Stimulated activated CD4-positive, alpha-beta T cell treated with anti-CD3 and anti-CD28 coated beads, Interleukin-4, amount 100 ng/mL, for 48 hours (primary cell): ENCODE measurements at places on chromosomes 4 and X.

DNA sequence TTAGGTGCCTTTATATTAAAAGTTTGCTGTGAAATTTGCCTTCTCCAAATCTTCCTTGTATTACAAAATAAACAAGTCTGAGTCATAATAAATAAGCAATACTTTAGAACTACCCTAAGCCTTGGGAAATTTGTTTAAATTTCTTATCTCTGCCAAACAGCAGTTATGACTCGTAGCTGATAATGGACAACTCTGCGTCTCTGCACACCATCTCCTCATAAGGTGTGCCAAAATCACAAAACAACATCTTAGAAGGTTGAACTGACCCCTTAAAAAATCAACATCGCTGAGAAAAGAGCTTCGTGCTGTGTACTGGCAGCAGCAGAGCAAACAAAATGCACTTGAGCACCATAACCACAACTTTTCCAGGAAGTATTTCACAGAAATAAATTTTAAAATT, 22.0 kb downstream of the OR13H1 start:
- no peak for DNase-seq

- no peak for DNase-seq
Measured at GRCh38 chr4:150990993-150991392, 24.1 kb downstream of the LRBA start.

- DNase-seq = no peak
Measured at GRCh38 chr4:87783781-87784180, 15.6 kb upstream of the IBSP start.

GRCh38 chr4:151690876-151691275, 69.9 kb downstream of the GATB start:
- no peak for DNase-seq

- no peak for DNase-seq
Measured at GRCh38 chr4:76725039-76725438, 172.9 kb downstream of the SOWAHB start.

GRCh38 chr4:17933126-17933525, 88.4 kb downstream of the LCORL start:
- DNase-seq = no peak

GRCh38 chrX:154840856-154841255, 6.4 kb upstream of the SMIM9 start:
- no peak for DNase-seq

DNA sequence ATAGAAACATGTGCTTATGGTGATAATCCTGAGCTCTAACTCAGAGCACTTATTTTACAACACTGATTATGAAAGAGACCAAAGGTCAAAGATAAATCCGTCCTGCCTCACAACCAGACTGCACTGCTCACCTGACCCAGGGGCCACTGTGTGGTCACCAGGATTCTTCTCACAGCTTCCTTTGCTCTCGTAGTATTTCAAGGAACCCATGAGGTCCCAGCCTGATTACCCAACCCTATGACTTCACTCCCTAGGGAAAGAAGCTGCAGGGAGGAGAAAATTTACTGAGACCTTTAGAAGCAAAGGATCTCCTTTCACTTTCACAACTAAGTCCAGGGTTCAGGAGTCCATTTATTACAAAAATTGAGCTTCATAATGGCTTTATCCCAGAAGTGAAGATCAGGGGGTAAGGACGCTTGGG, 9.6 kb downstream of the SLC25A5 start:
- no peak for DNase-seq

- no peak for DNase-seq
Measured at GRCh38 chrX:123822965-123823364, 36.9 kb upstream of the XIAP start.

DNA sequence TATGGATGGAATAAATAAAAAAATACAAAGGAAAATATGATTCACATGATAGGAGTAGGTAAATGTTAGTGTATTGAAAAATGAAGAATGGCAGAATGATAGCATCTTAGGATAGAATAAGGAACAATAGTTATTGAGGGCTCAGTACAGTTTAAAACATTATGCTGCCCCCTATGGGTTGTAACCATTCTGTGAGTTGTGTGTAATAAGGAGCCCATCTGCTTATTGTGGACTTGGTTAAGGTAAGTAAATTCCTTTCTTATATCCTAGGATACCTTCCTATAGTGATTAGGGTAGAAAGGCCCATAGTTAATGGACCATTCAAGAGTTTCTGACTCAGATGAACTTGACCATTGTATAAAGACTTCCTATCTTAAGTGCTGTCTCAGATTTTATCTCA, 195.8 kb downstream of the PDHA2 start:
- DNase-seq = no peak

DNA sequence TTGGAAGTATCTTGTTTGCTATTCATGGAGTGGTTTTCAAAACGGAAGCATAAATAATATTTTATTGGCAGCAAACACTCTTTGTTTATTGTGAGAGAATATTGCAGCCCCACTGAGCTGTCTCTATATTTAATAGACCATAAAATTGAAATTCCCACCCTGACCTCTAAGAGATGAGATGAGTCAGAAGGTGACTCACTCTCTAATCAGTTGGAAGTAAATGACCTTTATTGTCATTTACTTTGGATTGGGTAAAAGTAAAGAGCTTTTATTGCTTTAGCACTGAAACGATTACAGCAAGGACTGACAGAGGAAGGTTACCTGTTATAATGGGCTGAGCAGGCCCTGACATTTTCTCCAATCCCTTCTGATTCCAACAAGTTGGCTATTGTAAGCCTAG, 55.0 kb downstream of the SYTL5 start:
- no peak for DNase-seq

DNA sequence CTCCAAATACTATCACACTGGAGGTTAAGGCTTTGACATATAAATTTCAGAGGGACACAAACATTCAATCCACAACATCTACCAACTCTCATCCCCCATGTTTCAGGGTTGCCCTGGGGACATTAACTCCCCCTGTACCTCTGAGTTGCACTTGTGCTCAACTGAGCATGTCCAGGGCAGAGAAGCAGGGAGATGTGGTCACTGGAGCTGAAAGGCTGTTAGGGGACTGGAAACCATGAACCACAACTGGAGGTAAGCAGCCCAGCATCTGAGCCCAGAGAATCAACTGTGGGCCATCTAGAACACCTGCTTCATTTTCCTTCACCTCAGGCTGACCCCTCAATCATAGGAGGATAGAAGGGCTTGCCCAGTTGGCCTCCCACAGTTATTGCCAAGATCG, 641.1 kb downstream of the MID1IP1 start:
- DNase-seq = no peak

DNA sequence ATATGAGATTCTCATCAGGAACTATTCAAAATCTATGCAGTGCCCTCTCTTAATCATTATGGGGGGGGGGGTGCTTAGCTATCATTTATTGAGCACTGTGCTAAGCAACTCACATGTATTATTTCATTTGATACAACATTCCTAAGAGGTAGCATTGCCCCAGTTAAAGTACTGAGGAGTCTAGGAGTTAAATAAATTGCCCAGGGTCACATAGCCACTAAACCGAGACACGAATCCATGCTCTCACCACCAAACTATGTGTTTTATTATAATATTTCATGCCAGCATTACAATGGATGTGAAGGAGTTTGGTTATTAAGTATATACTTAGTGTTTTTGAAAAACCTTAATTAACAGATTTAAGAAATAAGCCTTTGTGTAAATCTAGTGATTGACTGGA, 131.4 kb downstream of the CBR4 start:
- DNase-seq = no peak

- DNase-seq = no peak
Measured at GRCh38 chrX:38770152-38770551, 31.1 kb upstream of the MID1IP1 start.

DNA sequence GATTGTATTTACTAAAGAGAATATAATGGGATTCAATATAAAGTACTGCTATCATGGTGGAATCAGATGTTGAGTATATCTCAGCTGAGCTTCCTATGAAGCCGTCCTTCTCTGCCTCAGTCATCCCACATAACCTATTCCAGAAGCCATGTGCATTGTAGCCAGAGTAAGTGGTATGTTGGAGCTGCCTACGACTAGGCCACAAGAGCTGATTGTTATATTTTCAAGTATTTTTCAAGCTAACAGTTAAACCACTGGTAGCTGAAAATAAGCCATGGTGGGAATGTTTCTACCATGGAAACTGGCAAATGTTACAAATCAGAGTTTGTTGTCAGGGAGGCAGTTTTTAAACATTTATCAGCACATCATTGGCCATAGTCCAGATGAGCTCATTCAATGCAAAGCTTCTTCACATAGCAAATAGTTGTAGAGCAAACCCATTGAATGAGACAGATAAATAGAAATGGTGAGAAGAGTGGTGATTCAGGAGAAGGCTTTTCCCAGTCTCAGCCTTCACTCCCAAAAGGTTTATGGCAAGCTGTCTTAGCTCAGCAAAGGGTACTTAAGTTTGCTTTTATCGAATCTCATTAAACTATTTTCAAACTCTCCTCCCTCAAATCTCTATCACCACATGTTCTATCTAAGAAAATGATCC, 436.4 kb downstream of the PCDH19 start:
- DNase-seq = no peak

DNA sequence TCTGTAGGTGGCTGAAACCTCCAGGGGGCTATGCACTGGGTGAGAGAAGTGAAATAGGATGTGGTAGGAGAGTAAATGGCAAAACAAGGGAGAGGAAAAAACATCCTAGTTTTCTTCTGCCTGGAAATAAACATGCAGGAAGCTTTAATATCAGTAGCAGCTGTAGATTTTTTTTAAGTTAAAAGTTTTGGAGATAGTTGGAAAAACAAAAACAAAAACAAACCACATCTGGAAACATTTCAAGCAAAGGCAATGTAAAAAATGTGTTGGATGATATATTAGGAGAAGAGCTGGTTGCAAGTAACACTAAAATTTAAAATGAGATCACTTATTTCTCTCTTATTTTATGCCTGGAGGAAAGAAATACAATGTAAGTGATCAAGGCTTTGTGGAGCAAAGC, 388.0 kb downstream of the SPRY1 start:
- DNase-seq = no peak

DNA sequence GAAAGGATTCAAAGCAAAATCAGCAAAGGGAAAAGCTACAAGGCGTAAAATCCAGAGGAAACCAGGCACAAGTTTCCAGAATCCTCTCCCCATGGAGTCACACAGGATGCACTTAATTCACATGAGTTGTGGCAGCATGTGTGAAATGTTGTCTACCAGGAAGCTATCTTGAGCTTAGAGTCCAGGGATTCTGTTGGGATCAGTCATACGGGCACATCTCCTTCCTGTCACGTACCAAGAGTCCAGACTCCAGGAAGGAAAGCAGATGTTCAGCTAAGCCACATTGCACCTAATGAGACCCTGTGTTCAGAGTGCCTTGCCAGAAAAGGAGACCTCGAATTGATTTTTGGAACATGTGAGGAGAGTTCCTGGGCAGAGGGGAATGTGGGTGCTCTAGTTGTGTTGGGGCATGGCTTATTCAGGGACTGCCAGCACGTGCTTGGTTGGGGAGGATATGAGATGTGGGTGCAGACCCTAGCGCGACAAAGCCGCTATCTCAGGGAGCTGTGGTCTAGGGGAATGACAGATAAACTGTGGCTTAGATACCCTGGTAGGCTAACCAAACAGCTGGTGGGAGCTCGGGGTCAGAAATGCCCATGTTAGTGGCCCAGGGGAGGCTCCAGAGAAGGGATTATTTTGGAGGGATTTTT, 70.0 kb downstream of the EVC start:
- DNase-seq = no peak

GRCh38 chr4:123583043-123583442, 186.4 kb downstream of the SPRY1 start:
- no peak for DNase-seq

- no peak for DNase-seq
Measured at GRCh38 chr4:123599920-123600810, 203.6 kb downstream of the SPRY1 start.

DNA sequence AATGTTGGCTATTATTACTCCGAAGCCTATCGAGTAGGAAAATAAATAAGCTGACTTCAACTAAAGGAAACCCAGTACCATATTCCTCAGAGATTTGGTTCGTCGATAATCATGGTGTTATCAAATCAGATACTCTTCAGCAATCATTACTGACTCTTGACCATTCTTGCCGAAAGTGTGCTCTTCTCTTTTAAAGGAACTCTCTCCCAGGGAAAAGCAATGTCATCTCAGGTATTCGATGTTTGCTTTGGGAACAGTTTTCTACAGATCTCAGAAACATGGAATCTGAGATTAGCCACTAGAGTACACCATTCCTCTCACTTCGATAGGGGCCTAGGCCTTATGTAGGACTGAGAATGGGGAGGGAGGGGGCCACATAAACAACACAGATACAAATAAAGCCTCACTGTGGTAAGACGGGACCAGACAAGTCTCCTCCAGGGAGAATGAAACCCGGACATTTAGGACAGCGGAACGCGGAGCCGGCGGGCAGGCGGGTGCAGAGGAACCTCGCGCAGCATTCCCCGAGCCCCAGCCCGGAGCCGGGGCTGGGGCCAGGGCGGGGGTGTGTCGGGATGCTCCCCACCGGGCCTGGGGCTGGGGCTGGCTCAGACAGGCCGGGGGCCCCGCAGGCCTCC, 581 bp downstream of the DNAJB14 start:
- no peak for DNase-seq

- DNase-seq = no peak
Measured at GRCh38 chrX:150761176-150761818, 68.1 kb downstream of the MTMR1 start.

DNA sequence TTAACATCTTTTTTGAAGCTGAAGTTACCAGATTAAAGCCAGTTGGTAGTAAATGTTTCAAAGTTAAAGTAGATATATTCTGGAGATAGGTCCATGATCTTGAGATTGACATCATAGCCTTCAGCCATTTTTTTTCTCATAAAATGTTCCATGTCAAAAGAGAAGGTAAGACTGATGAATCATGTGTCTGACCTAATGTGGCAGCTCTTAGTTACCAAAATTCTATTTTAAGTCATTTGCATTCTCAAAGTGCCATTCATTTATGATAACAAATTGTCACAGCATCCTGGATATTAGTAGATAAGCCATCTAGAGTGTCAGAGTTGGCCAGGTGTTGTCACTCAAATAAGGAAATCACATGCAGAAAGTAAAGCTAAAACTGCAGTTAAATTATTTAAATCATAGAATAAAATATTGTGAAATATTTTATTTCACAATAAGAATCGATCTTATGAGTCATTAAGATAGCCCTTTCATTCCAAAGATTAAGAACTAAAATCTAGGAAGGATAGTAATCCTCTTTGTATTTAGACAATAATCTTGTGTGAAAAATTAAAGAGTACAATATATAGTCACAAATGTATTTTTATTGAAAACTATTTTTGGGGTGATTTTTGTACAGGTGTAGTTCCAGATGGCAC, 65.7 kb upstream of the ADAD1 start:
- DNase-seq = no peak

GRCh38 chrX:19334945-19335626, 8.6 kb upstream of the PDHA1 start:
- DNase-seq = no peak

DNA sequence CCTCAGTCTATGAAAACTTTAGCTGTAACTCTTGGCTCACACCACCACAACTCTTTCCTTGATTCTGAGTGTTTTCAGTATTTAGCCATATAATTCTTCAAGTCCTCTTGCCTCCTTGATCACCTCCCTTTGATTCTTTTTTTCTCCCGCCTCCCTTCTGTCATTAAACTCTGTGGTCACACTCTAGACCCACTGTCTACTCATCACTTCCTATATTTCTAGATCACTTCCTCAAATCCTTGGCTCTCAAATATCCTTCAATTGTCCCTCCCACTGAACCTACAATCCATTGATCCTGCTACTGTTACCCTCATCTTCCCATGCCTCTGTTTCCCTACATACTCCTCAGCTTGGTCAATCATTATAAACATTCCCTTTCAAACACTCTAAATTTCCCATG, 12.4 kb upstream of the CXXC4 start:
- no peak for DNase-seq
